ENCODE measurements at places on chromosomes 6 and 20.

GRCh38 chr20:34104059-34104458 is 8.0 kb downstream of the EIF2S2 start:
- DNase-seq: no peak

- DNase-seq: no peak
Observed at GRCh38 chr6:11607383-11607782, 69.8 kb downstream of the TMEM170B start.

DNA sequence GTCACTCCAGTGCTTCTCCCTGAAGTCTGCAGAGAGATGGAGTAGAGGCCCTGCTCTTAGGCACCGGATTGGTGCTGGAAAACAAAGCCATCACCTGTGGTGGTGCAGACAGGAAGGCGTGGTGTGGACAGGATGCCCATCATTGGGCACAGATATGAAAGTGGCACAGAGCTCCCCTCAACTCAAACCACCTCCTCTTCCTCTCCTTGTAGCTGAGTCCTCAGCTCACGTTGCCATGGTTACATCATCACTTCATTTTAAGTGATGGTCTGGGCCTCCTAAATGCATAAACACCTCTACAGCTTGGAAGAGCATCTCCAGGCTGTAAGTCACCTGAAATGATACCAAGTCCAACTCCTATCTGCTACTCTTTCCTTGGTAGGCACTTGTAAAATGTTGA is 8.0 kb upstream of the RTF2 start:
- no peak for DNase-seq

DNA sequence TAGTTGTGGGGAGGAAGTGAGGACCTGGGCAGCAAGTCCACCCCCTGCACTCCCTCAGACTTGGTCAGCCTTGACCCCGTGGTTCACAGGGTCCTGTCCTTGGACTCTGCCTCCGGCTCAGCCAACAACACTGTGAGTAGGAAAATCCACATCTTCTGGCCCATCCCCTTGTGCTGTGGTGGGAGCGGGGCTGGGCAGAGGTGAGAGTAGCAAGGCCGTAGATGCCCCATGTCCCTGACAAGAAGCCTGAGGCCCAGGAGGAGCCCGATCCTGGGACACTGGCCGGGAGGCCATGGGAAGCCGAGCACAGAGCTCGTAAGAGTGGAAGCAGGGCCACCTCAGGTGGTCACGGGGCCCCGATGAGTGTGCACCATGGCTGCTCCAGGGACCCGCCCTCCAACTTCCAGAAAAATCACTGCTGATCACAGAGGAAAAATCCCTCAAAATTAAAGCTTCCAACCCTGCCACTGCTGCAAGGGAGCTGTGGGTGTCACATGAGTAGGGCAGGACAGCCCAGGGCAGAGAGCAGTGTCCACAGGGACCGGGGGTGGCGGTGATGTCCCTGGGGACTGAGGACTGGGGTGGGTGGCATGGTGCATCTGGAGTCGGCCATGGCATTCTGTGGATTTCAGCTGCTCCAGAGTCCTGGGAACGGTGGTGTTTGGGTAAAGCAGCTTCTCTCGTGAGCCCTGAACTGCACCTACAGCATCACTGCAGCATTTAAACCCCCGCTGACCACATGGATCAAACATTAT is 189.4 kb downstream of the DLL1 start:
- DNase-seq: no peak

Data from stimulated activated CD8-positive, alpha-beta memory T cell treated with anti-CD3 and anti-CD28 coated beads, Interleukin-2, amount 100 ng/mL, for 1 hour (primary cell).